Activated T-helper 2 cell treated with anti-CD3 and anti-CD28 coated beads, Interferon-gamma antibody, Interleukin-2, Interleukin-4, amounts not matched to agents 10 μg/mL and 5 μg/mL and 100 μg/mL, durations not matched to agents 14 hours and 24 hours and 36 hours (primary cell): ENCODE measurements at places on chromosomes 3 and 15.

DNA sequence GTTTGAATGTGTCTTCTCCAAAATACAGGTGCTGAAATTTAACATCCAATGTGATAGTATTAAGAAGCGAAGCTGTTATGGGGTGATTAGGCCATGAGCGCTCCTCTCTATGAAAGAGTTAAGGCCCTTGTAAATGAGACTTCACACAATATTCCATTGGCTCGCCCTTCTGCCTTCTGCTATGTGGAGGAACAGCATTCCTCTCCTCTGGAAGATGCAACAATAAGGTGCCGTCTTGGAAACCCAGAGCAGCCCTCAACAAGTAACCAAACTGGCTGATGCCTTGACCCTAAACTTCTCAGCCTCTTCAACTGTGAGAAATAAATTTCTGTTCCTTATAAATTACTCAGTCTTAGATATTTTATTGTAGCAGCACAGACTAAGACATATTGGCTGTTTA, 874.6 kb downstream of the ROBO1 start:
- DNase-seq, result no peak

DNA sequence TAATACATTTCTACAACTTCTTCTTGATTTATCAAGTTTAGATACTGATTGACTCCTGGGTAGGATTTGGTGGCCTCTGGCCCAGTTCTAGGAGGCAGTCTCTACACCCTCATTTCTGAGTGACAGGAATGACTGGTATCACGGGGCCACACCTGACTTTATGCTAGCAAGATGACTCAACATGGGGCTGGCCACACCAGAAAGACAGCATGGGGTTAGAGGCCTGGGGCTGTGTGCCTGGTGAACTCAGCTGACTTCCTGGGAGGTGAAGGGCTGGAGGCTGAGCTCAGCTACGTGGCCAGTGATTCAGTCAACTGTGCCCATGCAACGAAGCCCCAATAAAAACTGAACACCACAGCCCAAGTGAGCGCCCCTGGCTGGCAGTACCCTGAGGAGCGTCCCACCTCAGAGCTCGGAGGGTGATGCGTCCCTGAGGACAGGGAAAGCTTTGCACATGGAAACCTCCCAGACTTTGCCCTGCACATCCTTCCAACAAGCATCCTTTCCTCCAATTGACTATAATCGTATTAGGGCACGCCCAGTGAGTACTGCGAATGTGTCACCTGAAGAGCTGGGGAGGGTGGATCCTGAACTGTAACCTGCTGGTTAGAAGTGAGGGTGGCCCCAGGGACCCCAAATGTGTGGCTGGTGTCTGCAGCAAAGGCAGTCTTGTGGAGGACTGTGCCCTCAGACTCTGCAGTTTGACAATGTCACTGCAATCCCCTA, 57.2 kb downstream of the NIPA2 start:
- DNase-seq, result no peak

- DNase-seq, result no peak
Observed at GRCh38 chr15:61712129-61712759, 348.0 kb downstream of the VPS13C start.

- no peak for DNase-seq
Observed at GRCh38 chr3:72224804-72225509, 440.0 kb upstream of the PROK2 start.

- peak; percentile 22 for DNase-seq
Observed at GRCh38 chr15:60840703-60841411, 361.9 kb upstream of the ICE2 start.

- no peak for DNase-seq
Observed at GRCh38 chr15:90871716-90872485, 3.5 kb downstream of the FURIN start.

- no peak for DNase-seq
Observed at GRCh38 chr3:125108833-125109535, 53.2 kb upstream of the HEG1 start.

- DNase-seq, result peak; percentile 44
Observed at GRCh38 chr3:122533931-122534334, 19.2 kb upstream of the KPNA1 start.

DNA sequence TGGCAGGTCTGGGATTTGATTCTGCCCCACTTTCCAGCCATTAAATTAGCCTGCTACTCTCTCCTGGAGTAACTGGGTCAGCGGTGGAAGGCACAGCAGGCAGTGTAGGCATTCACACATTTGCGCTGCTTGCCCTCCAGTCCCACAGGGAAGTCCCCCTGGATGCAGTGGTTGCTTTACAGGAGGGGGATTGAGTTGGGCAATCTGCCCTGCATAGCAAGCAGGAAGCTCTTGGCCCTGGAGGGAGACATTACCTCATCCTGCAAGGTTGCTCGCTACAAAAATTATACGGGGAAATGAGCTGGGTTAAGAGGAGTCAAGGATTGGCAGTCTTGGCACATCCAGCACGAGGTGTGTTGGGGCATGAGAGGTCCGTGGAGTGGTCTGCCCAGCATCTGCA, 14.8 kb downstream of the MCM2 start:
- no peak for DNase-seq

DNA sequence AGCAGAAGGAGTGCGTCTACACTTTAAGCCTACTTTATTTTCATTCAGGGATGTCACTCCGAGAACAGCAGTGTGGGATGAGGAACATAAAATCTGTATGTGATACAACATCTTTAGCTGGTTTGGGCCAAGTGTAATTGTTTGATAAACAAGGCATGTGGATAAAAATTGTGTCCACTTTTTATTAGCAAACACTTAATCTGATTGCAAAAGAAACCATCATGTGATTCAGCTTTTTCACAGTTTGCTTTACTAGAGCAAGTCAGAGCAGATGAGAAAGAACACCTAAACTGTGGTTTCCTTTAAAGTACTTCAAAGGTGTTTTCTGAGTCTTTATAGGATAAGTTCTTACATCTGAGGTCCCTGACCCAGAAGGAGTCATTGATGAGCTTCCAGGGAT, 237.9 kb downstream of the THSD4 start:
- no peak for DNase-seq

GRCh38 chr3:186930641-186931531, 560 bp downstream of the ST6GAL1 start:
- peak; percentile 60 for DNase-seq

- DNase-seq, result no peak
Observed at GRCh38 chr3:129068291-129068886, 7.8 kb downstream of the GP9 start.

- DNase-seq, result no peak
Observed at GRCh38 chr3:73353649-73354217, 271.0 kb downstream of the PDZRN3 start.

- no peak for DNase-seq
Observed at GRCh38 chr3:143354342-143354741, 234.8 kb downstream of the CHST2 start.

GRCh38 chr3:111967068-111967467, 11.8 kb upstream of the ABHD10 start:
- DNase-seq, result no peak

DNA sequence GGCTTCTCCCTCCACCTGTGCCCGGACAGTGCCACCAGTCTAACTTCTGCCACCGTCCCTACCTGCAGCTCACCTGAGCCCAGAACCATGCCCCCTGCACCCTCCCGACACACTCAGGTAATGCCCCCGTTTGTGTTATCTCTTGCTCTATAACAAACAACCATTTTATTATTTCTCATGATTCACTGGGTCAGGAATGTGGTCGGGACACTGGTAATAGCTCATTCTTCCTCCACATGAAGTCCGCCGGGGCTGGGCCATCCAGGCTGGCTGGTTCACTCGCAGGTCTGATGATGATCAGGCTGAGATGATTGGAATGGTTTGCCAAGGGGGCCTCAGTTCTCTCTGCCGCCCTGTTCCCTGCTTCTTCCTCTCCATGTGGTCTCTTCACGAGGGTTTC, 20.3 kb upstream of the NR2E3 start:
- no peak for DNase-seq

DNA sequence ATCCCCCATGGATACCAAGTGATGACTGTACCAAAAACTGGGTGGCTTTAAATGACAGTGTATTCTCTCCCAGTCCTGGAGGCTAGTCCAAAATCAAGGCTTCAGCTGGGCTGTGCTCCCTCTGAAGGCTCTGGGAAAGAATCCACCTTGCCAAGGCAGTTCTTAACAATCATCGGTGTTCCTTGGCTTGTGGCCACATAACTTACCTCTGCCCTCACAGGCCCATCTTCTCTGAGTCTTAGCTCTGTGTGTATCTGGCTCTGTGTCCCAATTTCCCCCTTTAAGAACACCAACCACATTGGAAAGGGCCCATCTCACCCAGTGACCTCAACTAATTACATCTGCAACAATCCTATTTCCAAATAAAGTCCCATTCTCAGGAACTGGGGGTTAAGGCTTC, 503.0 kb upstream of the PROK2 start:
- DNase-seq, result no peak

DNA sequence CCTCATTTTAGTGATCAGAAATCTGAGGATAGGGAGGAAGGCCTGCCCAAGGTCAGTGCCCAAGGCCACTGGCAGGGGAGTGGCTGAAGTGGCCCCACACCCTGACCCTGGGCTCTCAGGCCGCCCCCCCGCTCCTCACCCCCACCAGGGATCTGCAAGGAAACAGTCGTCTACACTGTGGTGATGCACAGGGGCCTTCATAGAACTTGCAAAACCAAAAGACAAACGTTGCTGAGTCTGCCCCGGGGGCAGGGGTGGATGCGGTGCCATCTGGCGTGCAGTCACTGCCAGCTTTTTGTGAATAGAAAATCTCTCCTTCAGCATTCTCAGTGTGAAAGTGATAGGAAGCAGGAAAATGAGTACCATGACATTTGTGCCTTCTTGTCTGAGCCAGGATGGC, 41.3 kb downstream of the WHAMM start:
- no peak for DNase-seq
